NCI-H2029 treated with DMSO at 0.1 percent for 48 hours (cell line): ENCODE measurements at places on chromosomes 2 and 18.

GRCh38 chr2:81061016-81061415, 756.5 kb upstream of the LRRTM1 start:
- no peak for DNase-seq

GRCh38 chr2:172280571-172281361, 146.6 kb upstream of the ITGA6 start:
- DNase-seq, result no peak

GRCh38 chr2:29259221-29259620, 144.0 kb downstream of the CLIP4 start:
- no peak for DNase-seq

GRCh38 chr2:162242586-162243280, 512 bp downstream of the FAP start:
- no peak for DNase-seq

GRCh38 chr2:26169226-26169625, 3.7 kb upstream of the GAREM2 start:
- no peak for DNase-seq

DNA sequence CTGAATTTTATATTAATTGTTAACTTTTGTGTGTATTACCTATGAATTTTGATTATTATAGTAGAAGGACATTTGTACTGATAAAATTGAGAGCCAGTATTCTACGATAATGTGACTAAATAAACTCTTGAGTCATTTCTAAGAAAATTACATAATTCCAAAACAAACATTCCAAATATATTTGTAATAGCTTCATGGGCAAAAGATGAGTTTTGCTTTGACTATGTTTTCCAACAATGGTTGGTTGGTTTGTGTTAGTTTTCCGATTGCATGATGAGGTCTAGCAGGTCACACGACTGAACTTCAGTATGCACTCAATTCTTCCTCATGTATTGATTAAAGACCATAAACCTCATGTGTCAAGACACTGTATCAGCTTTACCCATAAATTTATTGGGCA, 71.7 kb upstream of the WDR75 start:
- DNase-seq, result no peak
